ENCODE measurements at places on chromosomes 3 and 15.

- DNase-seq: no peak
Measured at GRCh38 chr3:115666920-115667737, 43.8 kb downstream of the GAP43 start.

GRCh38 chr3:124059580-124059979 lies 67.7 kb upstream of the ROPN1 start:
- DNase-seq: no peak

DNA sequence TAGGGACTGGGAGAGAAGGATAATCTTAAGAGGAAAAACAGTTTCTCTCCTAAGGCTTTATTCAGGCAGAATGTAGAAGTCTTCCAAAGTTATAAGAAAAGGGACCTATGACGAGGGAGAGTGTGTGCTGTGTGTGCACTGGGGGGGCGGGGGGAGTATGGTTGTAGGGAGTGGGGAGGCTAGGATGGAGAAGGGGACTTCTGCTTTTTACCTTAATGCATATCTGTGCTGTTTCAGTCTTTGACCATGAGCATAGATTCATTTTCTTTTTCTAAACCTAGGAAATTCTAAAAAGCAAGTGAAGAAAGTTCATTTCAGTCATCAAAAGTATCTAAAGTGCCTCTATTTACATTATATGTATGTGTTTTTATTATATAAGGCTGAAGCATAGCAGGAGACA lies 52.6 kb upstream of the RASA2 start:
- DNase-seq: no peak

DNA sequence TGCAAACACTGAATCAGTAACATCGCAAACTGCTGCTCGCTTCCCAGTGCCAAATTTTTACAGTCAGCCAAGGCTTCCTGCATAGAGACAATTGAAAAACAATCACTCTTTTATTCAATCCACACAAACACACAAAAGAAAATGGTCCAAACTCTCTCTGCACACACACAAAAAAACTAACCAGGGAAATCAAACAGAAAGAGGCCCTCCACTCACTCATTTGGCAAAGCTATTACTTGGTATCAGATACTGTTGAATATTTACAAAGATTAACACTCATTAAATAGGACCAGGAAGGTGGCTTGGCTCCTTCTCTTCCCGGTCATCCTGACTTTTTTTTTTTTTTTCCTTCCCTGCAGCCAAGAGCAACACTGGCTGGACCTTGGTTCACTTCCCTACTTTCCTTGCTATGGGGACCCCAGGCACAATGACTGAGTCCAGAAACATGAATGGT lies 62.4 kb upstream of the SPATA12 start:
- DNase-seq: no peak

- no peak for DNase-seq
Measured at GRCh38 chr3:72539856-72540255, 308.4 kb downstream of the SHQ1 start.

GRCh38 chr3:194212845-194213331 lies 76.9 kb downstream of the HES1 start:
- no peak for DNase-seq

GRCh38 chr3:172582712-172583111 lies 59.5 kb upstream of the TNFSF10 start:
- DNase-seq: no peak

DNA sequence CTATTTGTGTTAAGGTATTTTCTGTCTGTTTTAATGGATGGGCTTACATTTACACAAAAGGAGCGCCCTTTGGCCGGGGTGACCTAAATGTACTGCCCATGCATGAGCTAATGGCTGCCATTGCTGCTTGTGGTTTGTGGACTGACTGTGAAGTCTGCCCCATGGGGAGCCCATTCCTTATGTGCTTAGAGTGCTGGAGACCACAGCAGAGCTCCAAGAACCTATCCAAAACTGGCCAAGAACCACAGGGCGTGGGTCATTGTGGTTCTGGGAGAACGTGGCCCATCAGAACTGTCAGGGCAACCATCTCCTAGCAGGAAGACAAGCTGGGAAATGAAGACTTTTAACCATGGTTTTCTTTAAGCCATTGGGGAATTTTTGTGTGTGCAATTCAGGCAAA lies 105.3 kb downstream of the CHDH start:
- no peak for DNase-seq

DNA sequence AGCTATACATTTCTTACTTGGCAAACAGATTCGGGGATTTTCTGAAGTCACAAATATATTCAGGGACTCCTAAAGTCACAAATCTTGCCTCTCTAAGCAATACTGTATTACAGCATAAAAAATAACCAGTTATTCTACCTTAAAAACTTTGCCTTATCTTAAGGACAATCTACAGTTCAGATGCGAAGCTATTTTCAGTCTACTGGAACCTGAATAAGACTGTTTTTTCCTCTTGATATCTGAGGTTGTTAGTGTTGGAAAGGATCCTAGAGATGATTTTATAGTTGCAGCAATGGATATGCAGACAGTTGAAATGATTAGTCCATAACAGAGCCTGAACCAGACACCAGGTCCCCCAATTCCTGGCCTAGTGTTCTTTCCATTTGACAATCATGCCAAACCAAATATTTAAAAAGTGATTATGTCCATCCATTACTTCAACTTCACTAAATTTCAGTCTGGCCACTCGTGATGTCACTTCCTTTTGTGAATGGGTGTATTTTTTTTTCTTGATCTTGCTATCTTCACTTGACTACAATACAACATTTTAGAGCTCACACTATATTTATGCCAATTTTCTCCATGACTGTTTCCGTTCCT lies 1.8 kb downstream of the HDGFL3 start:
- peak; percentile 51 for DNase-seq

DNA sequence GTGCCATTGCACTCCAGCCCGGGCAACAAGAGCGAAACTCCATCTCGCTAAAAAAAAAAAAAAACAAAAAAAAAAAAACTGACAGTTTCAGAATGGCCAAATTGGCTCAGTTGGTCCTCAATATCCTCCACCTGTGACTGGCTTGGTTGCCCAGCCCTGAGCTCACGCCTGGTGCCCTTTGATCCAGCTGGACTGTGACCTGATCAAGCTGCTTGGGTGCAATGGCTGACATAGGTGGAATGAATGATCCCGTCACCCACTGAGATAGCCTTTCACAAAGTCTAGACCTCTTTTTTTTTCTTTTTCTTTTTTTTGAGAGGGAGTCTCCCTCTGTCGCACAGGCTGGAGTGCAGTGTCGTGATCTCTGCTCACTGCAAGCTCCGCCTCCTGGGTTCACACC lies 254.6 kb downstream of the FOXP1 start:
- no peak for DNase-seq

- DNase-seq: peak; percentile 12
Measured at GRCh38 chr15:42037656-42038055, 16.8 kb upstream of the PLA2G4E start.

DNA sequence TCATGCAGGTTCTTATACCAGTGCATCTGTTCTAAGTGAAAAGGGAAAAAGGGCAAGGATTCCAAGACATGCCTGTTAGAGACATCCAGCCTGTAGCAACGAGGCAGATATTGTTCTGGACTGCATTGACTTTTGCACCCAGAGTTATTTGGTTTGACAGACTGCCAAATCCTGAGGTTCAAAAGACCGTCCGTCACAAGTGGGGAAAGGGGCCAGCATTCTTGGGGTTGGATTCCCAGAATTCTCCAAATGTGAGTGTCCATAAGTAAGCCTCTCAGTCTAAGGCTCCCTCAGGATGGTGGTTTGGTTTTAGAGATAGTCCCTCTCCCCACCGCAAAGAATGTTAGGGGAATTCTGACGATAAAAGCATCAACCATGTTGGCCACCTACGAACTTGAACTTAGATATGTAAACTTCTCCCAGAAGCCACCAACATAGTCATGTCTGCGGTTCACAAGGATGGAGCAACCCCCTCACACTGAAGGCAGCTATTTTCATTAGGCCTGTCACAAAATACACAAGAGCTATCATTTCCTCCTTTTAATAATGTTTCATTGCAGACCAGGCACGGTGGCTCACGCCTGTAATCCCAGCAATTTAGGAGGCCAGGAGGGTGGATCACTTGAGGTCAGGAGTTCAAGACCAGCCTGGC lies 13.6 kb upstream of the LACTB start:
- DNase-seq: no peak

DNA sequence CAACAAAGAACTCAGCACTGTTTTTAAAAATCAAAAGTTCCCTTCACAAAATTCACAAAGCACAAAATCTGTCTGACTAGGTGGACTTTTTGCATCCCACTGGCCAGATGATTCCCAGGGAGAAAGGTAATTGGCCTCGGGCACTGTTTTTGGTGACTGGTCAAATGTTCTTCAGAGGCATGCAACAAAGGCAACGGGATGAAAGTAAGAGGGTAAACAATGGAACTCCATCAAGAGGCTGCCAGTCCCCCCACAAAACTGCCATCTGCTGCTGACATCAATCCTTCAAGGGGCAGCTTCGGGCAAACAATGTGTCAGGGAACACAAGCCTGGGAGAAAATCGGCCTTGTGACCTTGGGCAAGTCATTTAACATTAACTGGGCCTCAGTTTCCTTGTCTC lies 3.3 kb downstream of the SRGAP3 start:
- DNase-seq: no peak

GRCh38 chr3:14307656-14308302 lies 94.6 kb upstream of the SLC6A6 start:
- DNase-seq: no peak

- DNase-seq: no peak
Measured at GRCh38 chr3:104556372-104557078, 810.2 kb upstream of the ALCAM start.

DNA sequence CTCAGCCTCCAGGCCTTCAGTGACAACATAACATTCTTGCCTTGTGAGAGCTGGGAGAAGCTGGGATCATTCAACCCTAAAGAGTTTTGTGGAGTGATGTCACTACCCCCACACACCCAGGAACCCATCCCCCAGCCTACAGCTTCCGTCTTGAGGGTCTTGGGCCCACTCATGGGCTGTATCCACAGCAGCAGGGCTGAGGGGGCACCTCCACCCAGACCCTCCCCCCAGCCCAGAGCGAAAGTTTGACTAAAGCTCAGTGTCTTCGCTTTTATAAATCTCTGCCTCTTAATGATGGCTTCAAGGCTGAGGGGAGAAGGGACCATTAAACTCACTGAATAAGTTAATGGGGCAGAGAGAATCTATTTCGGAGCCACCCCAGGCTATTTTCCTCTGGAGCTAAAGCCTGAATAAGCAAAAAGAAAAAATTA lies 23.8 kb downstream of the NTRK3 start:
- no peak for DNase-seq

DNA sequence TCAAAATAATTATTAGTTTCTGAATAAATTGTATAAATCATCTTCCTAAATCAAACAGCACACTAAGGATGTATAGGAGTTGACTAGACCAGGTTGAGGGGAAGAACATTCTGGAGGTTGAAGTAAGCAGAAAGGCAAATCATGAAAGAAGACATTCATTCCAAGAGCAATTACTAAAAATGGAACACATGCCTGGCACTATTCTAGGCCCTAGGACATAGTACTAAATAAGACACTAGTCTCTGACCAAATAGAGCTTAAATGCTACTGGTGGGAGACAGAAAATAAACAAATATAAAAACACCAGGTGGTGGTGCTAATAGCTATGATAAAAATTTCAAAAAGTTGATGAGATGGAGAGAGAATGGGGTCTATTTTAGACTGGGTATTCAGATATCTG lies 190.1 kb downstream of the TBC1D5 start:
- no peak for DNase-seq

- DNase-seq: no peak
Measured at GRCh38 chr3:72320955-72321303, 527.3 kb downstream of the SHQ1 start.

DNA sequence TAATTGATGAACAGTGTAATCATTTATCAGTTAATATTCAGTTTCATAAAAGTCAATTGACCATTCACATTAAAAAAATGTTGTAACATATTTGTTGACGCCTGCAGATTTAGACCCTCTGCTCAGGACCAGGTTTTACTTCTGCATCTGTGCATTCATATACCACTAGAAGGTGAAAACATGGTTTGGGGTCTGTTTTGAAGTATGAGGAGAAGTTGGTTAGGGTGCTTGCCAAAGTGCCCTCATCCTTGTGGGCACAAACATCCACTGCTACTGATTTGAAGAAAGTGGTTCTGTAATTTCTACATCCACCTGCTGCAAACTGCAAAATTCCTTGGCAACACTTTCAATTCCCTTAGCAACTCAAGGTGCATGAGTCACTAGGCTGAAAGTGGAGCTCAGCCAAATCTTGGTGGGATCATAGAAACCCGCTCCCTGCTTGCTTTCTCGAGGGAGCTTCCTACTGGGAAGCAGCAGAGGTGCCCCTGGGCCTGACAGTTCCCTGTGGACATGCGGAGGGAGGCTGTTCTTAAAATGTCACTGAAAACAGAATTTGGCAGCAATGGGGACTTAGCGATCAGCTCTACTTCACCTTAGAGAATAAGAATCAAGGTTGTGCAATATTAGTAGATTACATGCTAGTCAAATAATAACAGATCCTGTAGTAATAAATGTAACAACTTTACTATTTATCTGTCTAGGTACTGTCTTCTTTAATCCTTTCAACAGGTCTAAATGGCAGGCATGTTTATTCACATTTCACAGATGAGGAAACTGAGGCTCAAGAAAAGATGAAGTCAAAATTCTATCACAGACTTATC lies 301.0 kb upstream of the TBL1XR1 start:
- no peak for DNase-seq

DNA sequence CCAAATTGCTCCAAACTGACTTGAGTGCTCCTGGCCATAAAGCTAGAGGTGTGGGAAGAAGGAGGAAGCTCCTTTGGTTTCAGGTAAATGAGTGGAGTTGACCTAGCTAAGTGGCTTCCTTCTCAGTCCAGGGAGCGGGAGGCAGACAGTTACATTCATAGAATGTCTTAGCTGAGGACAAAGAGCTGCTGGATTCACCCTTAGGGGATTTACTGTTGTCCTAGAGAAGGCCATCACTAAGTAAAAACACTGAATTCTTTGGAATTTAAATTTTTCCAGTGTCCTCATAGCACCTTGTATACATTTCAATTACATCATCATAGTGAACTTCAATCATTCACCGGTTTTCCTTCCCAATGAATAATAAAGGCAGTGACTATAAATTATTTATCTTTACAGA lies 27.3 kb upstream of the NANOGP8 start:
- DNase-seq: no peak

- peak; percentile 77 for DNase-seq
Measured at GRCh38 chr3:158700559-158700958, 28.1 kb upstream of the LXN start.

- DNase-seq: no peak
Measured at GRCh38 chr3:57872606-57873005, 116.5 kb downstream of the SLMAP start.

DNA sequence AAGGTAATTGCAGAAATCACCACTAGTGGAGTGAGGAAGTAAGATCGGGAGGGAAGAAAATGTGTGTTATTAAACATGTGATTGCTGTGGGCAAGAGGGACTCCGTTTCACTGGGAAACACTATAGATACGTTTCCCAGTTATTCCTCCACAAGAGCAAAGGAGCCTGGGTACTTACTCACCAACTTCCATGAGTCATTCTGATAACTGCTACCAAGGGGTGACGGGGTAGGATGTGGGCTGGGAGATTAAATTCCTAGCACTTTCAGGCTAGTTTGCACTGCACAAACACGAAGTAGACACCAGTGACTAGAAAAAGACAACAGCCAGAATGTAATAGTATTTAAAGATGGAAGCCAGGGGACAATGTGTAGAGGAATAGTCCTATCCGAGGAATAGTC lies 812.9 kb upstream of the CFAP20DC start:
- peak; percentile 4 for DNase-seq
